Upper lobe of right lung (tissue), 1 donor: ENCODE measurements at places on chromosomes 6 and 20. TPM values are rescaled to one million over a fixed set of nuclear protein-coding genes. Genes with fewer than 3 reads are reported as not detected.

GRCh38 chr6:150656156-150656555 lies 56.5 kb downstream of the PLEKHG1 start:
- DNase-seq = no peak

DNA sequence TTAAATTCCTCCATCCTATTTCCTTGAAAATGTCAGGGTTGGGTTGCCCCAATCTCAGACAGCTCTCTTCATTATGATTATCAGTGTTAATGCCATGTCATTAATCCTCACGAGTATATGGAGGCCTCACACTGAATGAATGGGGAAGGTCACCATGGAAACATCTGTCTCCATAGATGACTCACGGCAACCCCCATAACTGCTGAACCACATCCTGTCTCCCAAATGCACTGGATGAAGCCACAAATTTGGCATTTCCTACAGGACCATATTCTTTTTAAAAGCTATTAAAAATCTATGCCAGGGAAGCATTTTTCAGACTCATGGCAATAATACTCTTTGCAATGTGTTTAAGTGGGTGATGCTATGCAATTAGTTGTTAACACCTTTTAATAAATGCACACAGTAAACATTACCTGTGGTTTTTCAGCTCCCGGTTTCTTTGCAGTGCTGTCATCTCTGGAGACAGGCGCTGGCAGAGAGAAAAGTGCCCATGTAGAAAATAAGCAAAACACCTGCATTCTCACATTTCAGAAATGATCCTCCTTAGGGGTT lies 80.1 kb upstream of the PTPRK start:
- DNase-seq = no peak

DNA sequence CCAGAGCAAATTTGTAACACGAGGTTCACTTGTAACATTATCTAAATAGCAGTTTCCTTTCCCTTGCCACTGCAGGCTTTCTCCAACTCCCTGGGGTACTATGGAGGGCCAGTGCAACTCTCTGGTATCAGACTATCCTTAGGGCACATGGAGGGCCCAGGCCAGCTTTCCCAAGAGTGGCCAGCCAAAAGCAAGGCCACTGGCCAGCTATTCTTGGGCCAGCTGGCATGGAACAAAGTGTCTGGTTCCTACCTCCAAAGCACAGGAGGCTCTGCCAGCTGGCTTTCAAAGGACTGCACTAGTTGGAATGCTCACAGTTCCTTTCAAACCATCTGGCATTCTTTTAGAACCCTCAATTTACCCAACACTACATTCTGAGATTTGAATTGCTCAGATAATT lies 8.7 kb downstream of the RNF24 start:
- DNase-seq = no peak

HDGFL1 gene
- total RNA-seq = not detected

GRCh38 chr20:47672886-47673670 lies 112.2 kb downstream of the SULF2 start:
- DNase-seq = peak; percentile 41

DNA sequence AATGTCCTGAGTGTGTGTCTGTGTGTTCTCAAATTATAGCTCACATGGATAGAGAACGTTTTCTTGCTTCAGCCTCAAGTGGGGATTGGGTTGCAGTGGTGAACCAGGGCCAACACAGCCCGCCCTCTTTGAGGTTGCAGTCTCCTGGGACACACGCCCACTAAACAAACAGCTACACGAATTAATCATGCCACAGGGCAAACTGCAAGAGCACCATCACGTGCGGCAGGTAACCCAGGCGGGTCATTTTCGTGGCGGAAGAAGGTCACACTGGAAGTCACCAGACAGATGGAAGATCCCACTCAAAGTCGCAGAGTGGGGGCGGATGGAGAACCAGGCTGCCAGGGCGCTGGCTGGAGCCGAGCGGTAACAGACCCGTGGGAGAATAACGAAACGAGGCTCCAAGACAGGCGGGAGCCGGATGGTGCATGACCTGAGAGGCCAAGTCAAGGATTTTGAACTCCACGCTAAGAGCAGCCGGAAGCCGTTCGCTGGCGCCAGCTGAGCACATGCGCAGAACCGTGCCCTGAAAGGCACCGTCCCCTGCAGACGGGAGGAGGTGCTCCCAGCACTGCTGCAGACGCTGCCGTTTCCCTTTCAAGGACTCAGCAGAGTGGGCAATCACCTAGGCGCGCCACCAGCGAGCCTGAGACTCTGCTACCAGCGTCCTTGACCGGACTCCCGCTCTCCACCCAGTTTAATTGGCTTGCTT lies 10.7 kb downstream of the DLL1 start:
- peak; percentile 93 for DNase-seq

GRCh38 chr20:16476032-16476431 lies 97.2 kb downstream of the KIF16B start:
- no peak for DNase-seq

DNA sequence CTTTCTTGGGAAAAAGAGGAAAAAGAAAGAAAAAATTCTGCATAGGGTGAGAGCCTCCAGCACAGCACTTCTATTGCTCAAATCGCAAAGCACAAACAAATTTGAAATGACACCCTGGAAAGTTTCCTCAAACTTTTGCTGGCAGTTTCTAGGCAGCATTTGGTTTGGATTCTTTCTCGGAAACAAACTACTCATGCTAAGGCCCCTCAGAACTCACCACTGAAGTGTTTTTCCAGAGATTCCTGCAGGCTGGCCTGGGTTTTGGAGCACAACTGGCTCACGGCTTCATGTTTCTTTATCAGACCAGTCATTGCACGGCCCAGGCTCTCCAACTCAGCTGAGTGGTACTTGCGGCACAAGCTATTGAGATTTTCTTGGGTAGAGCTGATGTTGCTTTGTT lies 237.8 kb downstream of the SYNE1 start:
- peak; percentile 72 for DNase-seq

BPIFB2 gene
- total RNA-seq = not detected

- no peak for DNase-seq
These were observed 3.2 kb downstream of the SLC29A1 start for GRCh38 chr6:44226368-44227147.

- DNase-seq = no peak
These were observed 84.6 kb downstream of the MAN1A1 start for GRCh38 chr6:119264854-119265397.

GRCh38 chr20:25308083-25308491 lies 60.2 kb downstream of the PYGB start:
- DNase-seq = peak; percentile 48
